ENCODE measurements at places on chromosomes 6 and 20.

DNA sequence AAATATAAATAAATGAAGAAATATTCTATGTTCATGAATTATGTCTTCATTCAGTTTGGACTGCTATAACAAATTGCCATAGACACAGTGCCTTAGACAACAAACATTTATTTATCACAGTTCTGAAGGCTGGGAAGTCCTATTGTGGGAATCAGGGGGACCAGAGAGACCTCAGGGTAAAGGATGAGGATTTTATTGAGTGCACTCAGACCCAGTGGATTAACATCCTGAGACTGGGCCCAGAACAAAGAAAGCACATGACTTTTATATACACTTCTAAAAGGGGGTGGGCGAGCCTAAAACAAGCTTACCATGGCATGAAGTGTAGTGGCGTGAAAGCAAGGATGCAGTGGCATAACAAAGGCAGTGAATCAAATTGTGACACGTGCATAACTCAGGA lies 26.9 kb upstream of the CBLN4 start:
- DNase-seq: no peak

DNA sequence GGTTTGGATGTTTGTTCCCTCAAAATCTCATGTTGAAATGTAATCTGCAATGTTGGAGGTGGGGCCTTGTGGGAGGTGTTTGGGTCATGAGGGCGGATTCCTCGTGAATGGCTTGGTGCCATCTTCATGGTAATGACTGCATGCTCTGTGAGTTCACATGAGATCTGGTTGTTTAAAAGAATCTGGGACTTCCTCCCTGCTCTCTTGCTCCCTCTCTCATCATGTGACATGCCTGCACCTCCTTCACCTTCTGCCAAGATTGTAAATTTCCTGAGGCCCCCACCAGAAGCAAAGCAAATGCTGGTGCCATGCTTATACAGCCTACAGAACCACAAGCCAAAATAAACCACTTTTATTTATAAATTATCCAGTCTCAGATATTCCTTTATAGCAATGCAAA lies 250.3 kb upstream of the PLN start:
- no peak for DNase-seq

- no peak for DNase-seq
Measured at GRCh38 chr6:42389736-42390135, 62.0 kb downstream of the TRERF1 start.

- no peak for DNase-seq
Measured at GRCh38 chr6:55853008-55854001, 22.1 kb downstream of the BMP5 start.

- no peak for DNase-seq
Measured at GRCh38 chr6:110738899-110739365, 76.3 kb downstream of the CDK19 start.

GRCh38 chr6:38169221-38169976 lies 349.9 kb downstream of the ZFAND3 start:
- no peak for DNase-seq

DNA sequence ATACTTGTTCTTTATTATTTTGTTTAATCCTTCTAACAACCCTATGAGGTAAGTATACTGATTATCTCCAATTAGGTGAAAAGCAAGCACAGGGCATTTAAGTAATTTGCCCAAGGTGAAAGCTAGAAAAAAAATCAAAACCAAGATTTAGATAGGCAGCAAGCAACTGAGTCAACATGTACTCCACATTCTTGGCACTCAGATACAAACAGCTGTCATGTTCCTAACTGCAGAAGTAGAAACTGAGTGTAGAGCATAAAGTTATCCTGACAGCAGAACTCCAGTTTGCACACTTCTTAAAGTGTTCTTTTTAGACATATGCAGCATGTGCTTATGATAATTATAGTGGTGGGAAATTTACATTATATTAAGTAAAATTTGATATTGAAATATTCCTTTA lies 278.1 kb downstream of the MEI4 start:
- no peak for DNase-seq

DNA sequence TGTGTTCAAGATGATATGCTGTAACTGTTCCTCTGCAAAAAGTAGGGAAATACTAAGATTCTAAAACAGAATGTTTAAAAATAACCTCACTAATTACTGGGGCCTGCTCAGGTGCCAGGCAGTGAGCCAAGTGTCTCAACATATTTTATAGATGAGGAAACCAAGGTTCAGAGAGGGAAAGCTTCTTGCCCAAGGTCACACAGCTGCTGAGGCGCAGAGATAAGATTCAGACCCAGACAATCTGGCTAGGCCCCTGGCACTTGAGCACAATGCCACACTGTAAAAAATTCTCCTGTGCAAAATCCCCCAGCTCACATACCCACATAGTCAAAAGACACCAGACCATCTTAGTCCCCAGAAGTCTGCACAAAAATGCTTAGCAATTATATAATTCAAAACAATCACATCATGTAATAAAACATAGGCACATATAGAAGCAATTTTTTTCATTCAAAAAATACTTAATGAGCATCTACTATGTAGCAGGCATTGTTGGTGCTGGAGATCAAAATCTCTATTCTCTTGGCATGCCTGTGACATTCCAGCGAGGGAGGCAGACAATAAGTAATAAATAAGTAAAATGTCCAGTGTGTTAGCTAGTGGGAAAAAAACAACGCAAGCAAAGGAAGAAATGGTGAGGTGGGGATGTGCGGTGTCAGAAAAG lies 10.3 kb downstream of the PREX1 start:
- DNase-seq: no peak

DNA sequence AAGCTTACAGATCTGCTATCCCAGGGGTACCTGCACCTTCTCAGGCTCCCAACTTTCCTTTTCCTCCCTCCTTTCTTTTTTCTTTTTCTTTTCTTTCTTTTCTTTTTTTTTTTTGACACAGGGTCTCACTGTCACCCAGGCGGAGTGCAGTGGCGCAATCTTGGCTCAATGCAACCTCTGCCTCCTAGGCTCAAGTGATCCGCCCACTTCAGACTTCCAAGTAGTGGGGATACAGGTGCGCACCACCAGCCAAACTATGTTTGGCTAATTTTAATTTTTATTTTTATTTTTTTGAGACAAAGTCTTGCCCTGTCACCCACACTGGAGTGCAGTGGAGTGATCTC lies 36.0 kb downstream of the PIM1 start:
- no peak for DNase-seq

DNA sequence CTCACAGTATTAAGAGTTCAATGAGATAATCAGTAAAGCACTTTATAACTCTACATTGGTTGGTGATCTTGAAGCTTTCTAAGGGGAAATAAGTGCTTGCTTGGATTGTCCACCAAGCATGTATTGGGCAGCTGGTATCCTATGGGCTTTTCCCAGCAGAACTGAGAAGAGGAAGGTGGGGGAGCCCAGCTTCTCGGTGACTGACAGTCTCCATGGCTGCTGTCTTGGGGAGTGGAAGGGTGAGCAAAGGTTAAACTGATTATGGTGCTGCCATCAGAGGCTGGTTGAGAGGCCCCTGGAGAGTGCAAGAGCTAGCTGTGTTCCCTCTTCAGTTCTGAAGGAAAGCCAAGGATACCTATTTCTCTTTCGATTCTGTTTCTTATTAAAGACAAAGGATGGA lies 35.5 kb upstream of the ADTRP start:
- DNase-seq: no peak

DNA sequence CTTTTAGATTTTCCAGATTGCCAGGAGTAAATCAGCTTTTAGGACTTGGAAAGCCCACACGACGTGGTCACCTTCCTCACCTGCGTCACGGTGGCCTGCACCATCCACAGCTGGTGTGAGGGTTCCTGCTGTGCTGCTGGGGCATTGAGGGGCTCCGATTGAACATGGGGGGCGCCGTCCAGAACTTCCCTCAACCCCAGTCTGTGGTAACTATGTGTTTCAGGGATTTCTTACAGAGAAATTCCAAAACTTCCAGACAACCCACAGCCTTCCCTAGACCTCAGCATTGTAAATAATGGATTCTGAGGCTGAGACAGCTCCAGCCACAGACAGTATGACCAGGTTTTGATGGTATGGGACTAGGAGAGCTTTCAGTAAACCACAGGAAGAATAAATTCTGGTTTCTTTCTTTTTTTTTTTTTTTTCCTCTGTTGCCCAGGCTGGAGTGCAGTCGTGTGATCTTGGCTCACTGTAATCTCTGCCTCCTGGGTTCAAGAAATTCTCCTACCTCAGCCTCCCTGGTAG lies 46.7 kb upstream of the IRF4 start:
- no peak for DNase-seq

DNA sequence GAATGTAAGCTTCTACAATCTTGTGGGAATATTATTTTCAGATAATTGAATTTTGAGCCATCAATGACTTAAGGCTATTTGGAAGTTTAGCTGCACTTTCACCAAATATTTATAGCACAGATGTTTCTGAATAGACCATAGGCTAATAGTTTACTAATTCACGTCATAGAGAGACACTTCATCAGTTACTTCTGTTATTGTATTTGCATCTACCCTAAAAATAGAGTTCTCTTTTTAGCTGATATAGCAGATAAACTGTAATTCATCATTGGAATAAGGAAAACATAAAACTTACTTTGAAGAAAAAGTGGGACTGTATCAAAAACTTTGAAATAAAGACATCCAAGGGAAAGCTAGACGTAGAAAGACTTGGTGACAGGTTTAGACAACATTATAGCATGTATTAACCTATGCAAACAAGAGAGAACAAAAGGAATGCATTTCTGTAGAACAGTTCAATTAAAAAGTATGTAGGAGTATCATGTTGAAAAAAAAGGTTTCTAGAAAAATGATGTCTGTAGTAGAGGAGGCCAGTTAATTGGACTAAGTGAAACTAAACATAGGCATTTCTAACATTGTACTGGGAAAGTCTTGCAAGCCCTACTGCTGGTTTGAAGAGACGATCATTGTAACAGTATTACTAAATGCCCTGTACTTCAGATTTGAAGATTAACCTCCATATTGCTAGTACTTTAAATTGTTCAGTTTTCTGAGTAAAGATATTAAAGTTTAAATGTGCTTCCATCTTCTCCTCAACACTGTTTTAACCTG lies 123.3 kb downstream of the ZFAND3 start:
- no peak for DNase-seq

GRCh38 chr20:9161311-9161710 lies 92.4 kb downstream of the PLCB4 start:
- no peak for DNase-seq
